ENCODE measurements at places on chromosomes 11 and 22. TPM values are rescaled to one million over a fixed set of nuclear protein-coding genes. Genes with fewer than 3 reads are reported as not detected.
A peak's percentile ranks its signal among the peaks of the same experiment; 100 is the strongest.

- H3K27me3 ChIP-seq, result no peaks in the 10 kb centered on the region
- no peak overlapping the region for H3K27ac ChIP-seq
- no peak overlapping the region for H3K4me3 ChIP-seq
- peaks cover 50% of the 10 kb centered on the region for H3K36me3 ChIP-seq
Observed at GRCh38 chr11:130469181-130469580, 20.7 kb downstream of the ADAMTS15 start.

GRCh38 chr11:115161876-115162275, 342.3 kb downstream of the CADM1 start:
- no peaks in the 10 kb centered on the region for H3K4me1 ChIP-seq
- DNase-seq, result no peak
- H3K4me3 ChIP-seq, result no peak overlapping the region
- no peaks in the 10 kb centered on the region for H3K36me3 ChIP-seq

GRCh38 chr22:48811885-48812284, 1015.8 kb downstream of the BRD1 start:
- H3K27ac ChIP-seq, result no peak overlapping the region
- H3K36me3 ChIP-seq, result no peaks in the 10 kb centered on the region
- H3K4me3 ChIP-seq, result no peak overlapping the region
- H3K27me3 ChIP-seq, result no peaks in the 10 kb centered on the region

GRCh38 chr11:44286268-44286880, 23.6 kb downstream of the ALX4 start:
- no peaks in the 10 kb centered on the region for H3K36me3 ChIP-seq
- H3K27ac ChIP-seq, result no peak overlapping the region
- peaks cover 6% of the 10 kb centered on the region for H3K27me3 ChIP-seq
- DNase-seq, result peak; percentile 24
- H3K4me1 ChIP-seq, result no peaks in the 10 kb centered on the region
- no peak overlapping the region for H3K4me3 ChIP-seq

- DNase-seq, result no peak
- peaks cover 7% of the 10 kb centered on the region for H3K4me1 ChIP-seq
- no peak overlapping the region for H3K27ac ChIP-seq
Observed at GRCh38 chr22:20967697-20968211, 699 bp downstream of the AIFM3 start.

GRCh38 chr22:26170795-26171580, 1.7 kb downstream of the SEZ6L start:
- no peaks in the 10 kb centered on the region for H3K36me3 ChIP-seq
- no peak for DNase-seq
- H3K27ac ChIP-seq, result no peak overlapping the region
- H3K4me1 ChIP-seq, result no peaks in the 10 kb centered on the region
- peaks cover 52% of the 10 kb centered on the region for H3K27me3 ChIP-seq

GRCh38 chr11:86152006-86152862, 83.3 kb upstream of the PICALM start:
- no peaks in the 10 kb centered on the region for H3K36me3 ChIP-seq
- H3K4me1 ChIP-seq, result peaks cover 15% of the 10 kb centered on the region
- no peak overlapping the region for H3K27ac ChIP-seq
- H3K27me3 ChIP-seq, result no peaks in the 10 kb centered on the region

DNA sequence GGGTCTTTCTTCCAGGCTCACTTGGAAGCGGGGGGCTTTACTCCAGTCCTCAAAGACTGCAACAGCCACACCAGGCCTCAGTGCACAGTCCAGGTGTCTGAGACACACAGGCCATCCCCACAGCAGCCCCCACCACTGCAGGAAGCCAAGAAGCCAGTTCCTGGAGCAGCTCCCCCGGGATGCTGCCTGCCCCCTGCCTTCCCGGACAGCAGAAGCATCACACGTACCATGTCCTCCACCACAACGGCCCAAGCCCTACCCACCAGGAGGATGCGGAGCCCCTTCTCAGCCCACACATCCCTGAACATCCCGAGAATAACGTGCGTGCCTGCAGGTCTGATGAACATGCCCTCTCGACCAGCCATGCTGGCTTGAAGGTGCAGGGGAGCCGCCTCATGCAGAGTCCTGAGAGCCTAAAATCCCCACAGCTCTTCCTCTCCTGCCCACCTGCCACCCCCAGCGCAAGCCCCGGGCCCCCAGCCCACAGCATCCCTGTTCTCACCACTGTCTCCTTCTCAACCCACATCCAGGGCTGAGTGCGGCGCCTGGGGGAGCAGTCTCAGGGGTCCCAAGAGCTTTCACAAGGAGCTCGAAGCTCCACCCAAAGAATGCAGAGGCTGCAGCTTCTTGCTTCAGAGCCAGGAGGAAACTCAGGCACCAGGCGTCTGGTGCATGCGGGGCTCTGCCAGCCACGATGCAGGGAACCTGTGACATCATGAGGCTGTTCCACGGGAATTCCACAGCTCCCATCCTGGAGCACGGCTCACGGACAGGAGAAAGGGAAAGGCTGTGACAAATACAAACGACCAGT, 209.6 kb downstream of the BRD1 start:
- H3K27me3 ChIP-seq, result no peaks in the 10 kb centered on the region
- no peaks in the 10 kb centered on the region for H3K4me1 ChIP-seq
- no peak overlapping the region for H3K4me3 ChIP-seq

DNA sequence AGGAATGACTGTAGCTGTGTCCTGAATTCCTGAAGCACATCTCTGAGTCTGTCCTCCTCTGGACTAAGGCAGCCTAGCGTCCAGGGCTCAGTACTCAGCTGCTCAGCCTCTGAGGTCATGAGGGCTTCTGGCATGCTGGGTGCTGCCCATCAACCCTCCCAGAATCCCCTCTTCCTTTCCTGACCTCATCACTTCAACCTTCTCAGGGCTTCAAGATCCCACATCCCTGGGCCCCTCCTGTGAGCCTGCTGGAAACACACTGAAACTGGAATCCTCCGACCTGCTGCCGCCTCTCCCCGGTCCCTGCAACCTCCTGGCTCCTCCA, 803 bp downstream of the KRTAP5-8 start:
- no peak for DNase-seq
- H3K36me3 ChIP-seq, result no peaks in the 10 kb centered on the region
- H3K4me3 ChIP-seq, result no peak overlapping the region

- H3K27ac ChIP-seq, result peak overlapping the region; percentile 21
- H3K36me3 ChIP-seq, result no peaks in the 10 kb centered on the region
- no peaks in the 10 kb centered on the region for H3K27me3 ChIP-seq
- no peak for DNase-seq
Observed at GRCh38 chr11:94924612-94925011, 48.7 kb downstream of the CWC15 start.

DNA sequence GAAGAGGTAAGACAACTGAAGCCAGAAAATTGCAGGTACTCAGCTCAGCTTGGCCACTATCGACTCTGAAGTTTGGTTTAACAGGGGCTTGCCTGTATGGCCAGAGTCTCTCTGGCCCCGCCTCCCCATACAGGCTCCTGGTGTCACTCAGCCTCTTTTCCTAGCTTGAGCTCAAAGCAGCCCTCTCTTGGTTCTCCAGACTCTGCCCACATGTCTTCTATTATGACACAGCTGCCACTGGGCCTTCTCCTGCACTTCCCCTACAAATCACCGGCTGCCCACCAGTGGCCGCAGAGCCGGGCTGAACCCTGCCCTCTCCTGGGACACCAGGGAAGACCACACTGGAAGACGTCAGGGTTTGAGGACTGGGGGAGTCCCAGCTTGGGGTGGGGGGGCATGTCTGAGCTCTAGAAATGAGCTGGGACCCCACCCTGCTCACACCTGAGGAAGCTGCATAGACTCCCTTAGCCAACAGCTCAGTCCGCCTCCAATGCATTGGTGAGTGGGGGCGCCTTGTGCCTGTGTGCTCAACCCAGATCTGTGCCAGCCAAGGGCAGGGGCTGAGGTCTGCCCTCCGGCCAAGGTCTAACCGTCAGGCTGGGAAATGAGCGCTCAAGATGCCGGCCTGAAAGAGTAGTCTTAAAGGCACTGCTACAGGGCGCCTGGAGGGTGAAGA, 94.4 kb upstream of the LMO1 start:
- no peak overlapping the region for H3K4me3 ChIP-seq
- no peak overlapping the region for H3K27ac ChIP-seq
- DNase-seq, result no peak
- H3K27me3 ChIP-seq, result peaks cover 5% of the 10 kb centered on the region
- no peaks in the 10 kb centered on the region for H3K36me3 ChIP-seq

GRCh38 chr11:33544593-33545373, 155.8 kb downstream of the C11orf91 start:
- H3K4me3 ChIP-seq, result no peak overlapping the region
- no peaks in the 10 kb centered on the region for H3K36me3 ChIP-seq
- DNase-seq, result no peak
- no peaks in the 10 kb centered on the region for H3K4me1 ChIP-seq

- peak overlapping the region; percentile 89 for H3K27ac ChIP-seq
- no peaks in the 10 kb centered on the region for H3K36me3 ChIP-seq
- peak overlapping the region; percentile 71 for H3K4me3 ChIP-seq
- H3K4me1 ChIP-seq, result peaks cover 36% of the 10 kb centered on the region
- peak; percentile 62 for DNase-seq
Observed at GRCh38 chr22:21568347-21569075, 997 bp downstream of the UBE2L3 start.

GRCh38 chr11:776561-777287, 563 bp downstream of the GATD1 start:
- no peak overlapping the region for H3K27ac ChIP-seq
- peak overlapping the region; percentile 91 for H3K4me3 ChIP-seq
- no peaks in the 10 kb centered on the region for H3K27me3 ChIP-seq
- DNase-seq, result peak; percentile 53
- H3K4me1 ChIP-seq, result peaks cover 27% of the 10 kb centered on the region
- H3K36me3 ChIP-seq, result peaks cover 41% of the 10 kb centered on the region

GRCh38 chr11:107180236-107180635, 162.0 kb upstream of the GUCY1A2 start:
- no peaks in the 10 kb centered on the region for H3K27me3 ChIP-seq
- no peak for DNase-seq
- no peak overlapping the region for H3K4me3 ChIP-seq
- no peaks in the 10 kb centered on the region for H3K4me1 ChIP-seq

- peaks cover 20% of the 10 kb centered on the region for H3K36me3 ChIP-seq
- no peaks in the 10 kb centered on the region for H3K27me3 ChIP-seq
- H3K27ac ChIP-seq, result no peak overlapping the region
- peak; percentile 71 for DNase-seq
Observed at GRCh38 chr22:29040385-29041275, 21.0 kb downstream of the C22orf31 start.

DNA sequence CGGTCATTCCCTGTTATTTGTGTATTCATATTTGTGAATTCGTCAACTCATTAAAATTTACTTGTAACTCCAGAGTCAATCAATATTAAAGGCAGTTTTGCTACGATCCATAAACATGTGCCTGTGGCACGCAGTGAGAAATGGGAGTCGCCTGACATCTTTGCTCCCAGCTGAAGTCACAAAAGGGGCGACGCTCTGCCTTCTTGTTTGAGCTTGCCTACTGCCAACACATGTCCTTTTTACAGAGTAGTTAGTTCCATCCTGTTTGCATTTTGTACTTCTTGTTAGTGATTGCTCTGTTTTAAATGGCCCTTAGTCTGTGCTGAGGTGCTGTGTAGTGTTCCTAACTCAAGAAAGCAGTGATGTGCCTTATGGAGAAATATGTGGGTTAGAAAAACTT, 305.3 kb downstream of the ETS1 start:
- H3K27ac ChIP-seq, result no peak overlapping the region
- H3K36me3 ChIP-seq, result no peaks in the 10 kb centered on the region
- peaks cover 9% of the 10 kb centered on the region for H3K27me3 ChIP-seq
- DNase-seq, result no peak

- H3K27me3 ChIP-seq, result no peaks in the 10 kb centered on the region
- no peak overlapping the region for H3K27ac ChIP-seq
- H3K4me3 ChIP-seq, result no peak overlapping the region
- no peak for DNase-seq
- peaks cover 14% of the 10 kb centered on the region for H3K36me3 ChIP-seq
- peaks cover 3% of the 10 kb centered on the region for H3K4me1 ChIP-seq
Observed at GRCh38 chr11:66867425-66868040, 10.7 kb downstream of the LRFN4 start.

- no peak for DNase-seq
- H3K27ac ChIP-seq, result no peak overlapping the region
- peaks cover 13% of the 10 kb centered on the region for H3K4me1 ChIP-seq
- H3K27me3 ChIP-seq, result no peaks in the 10 kb centered on the region
- no peak overlapping the region for H3K4me3 ChIP-seq
Observed at GRCh38 chr11:134519788-134520187, 107.7 kb upstream of the B3GAT1 start.

DNA sequence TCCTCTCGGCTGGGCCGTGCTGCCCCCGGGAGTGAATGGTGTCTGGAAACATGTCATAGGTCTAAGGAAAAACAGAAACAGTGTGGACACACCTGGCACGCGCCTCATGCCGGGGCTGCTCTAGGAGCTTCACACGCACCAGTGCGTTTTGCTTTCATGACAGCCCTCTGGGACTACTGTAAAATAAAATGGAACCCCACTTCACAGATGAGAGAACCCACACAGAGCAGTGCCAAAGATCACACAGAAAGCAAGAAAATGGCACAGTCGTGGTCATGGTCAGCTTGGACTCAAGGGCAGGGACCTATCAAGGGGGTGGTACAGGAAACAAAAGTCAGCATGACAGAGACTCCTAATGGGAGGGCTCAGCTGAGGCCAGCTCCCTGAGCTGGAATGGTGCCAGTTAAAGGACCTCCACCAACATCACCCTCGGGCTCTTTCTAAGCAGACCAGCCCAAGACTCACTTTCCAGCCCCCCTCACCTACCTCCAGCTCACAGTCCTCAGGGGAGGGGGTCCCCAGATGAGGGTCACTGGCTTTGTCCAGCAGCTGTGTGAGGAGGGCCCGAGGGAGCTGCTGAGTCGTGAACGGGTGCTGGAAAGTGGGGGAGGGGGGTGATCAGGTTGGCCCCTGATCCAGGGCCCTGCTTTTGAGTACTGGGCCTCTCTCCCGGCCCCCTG, 3.3 kb downstream of the MAP4K2 start:
- no peak for DNase-seq
- no peak overlapping the region for H3K27ac ChIP-seq
- H3K36me3 ChIP-seq, result peaks cover 20% of the 10 kb centered on the region

GRCh38 chr11:124793466-124794278, 6.5 kb downstream of the MSANTD2 start:
- no peaks in the 10 kb centered on the region for H3K27me3 ChIP-seq
- H3K4me1 ChIP-seq, result no peaks in the 10 kb centered on the region
- peak; percentile 32 for DNase-seq
- H3K4me3 ChIP-seq, result no peak overlapping the region
- no peaks in the 10 kb centered on the region for H3K36me3 ChIP-seq

Gene RRAS2
- 59.3 TPM for polyA plus RNA-seq

Gene SCGB1A1
- not detected for polyA plus RNA-seq

Gene HEPN1
- not detected for polyA plus RNA-seq

Gene MMP13
- 0.07 TPM for polyA plus RNA-seq

Gene PHLDA2
- 7.3 TPM for polyA plus RNA-seq

Gene EED
- polyA plus RNA-seq, result 28.0 TPM

Gene CRYBB3
- polyA plus RNA-seq, result 0.16 TPM

Gene CLCF1
- polyA plus RNA-seq, result 9.6 TPM

Gene MOGAT2
- polyA plus RNA-seq, result 222 TPM

Gene TLCD5
- 5.4 TPM for polyA plus RNA-seq

Gene PKP3
- polyA plus RNA-seq, result 71.6 TPM

Gene MYBPC3
- 0.01 TPM for polyA plus RNA-seq

Gene TKFC
- polyA plus RNA-seq, result 285 TPM

Gene OR8G1
- not detected for polyA plus RNA-seq

Gene UBQLN3
- polyA plus RNA-seq, result not detected

Gene ACR
- 0.48 TPM for polyA plus RNA-seq

Gene TRIM66
- polyA plus RNA-seq, result 7.2 TPM

Gene ZNF215
- 5.5 TPM for polyA plus RNA-seq

Measured in large intestine (tissue), 12 donors.